ENCODE measurements at places on chromosomes 7 and 10. TPM values are rescaled to one million over a fixed set of nuclear protein-coding genes. Genes with fewer than 3 reads are reported as not detected.

OAT gene
- total RNA-seq = 75.0 TPM

KNDC1 gene
- 1.3 TPM for total RNA-seq

HK1 gene
- total RNA-seq = 46.9 TPM

PRLHR gene
- total RNA-seq = not detected

ADAM8 gene
- total RNA-seq = 2.7 TPM

LRRC61 gene
- total RNA-seq = 0.05 TPM

SPRN gene
- 0.33 TPM for total RNA-seq

OR9A2 gene
- total RNA-seq = not detected

LLCFC1 gene
- not detected for total RNA-seq

LIMK1 gene
- total RNA-seq = 39.1 TPM

SORBS1 gene
- 0.38 TPM for total RNA-seq

RAMP3 gene
- total RNA-seq = not detected

TLX1 gene
- total RNA-seq = not detected

C7orf57 gene
- 0.35 TPM for total RNA-seq

RAPGEF5 gene
- 0.18 TPM for total RNA-seq

BEND7 gene
- 7.5 TPM for total RNA-seq

TEX47 gene
- total RNA-seq = not detected

FKBP6 gene
- not detected for total RNA-seq

TCAF2 gene
- 1.8 TPM for total RNA-seq

WDFY4 gene
- 0.06 TPM for total RNA-seq

LOXL4 gene
- total RNA-seq = 1.6 TPM
